ENCODE measurements at places on chromosomes 12 and 14.

DNA sequence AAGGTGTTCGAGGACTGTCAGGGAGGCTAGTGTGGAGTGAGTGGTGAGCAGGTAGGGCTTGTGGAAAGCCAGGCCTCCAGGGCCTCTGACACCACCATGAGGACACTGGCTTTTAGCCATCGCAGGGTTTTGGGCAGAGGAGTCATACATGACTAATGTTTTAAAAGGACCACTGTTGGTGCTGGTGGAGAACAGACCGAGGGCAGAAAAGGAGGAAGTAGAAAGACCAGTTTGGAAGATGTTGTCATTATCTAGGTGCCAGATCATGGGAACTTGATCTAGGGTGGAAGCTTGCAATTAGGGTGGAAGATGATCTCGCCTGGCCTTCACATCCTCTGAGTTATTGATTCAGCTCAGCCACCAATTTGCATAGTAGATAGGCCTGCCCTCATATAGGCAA lies 144.2 kb downstream of the C12orf75 start:
- peak; percentile 39 for DNase-seq

DNA sequence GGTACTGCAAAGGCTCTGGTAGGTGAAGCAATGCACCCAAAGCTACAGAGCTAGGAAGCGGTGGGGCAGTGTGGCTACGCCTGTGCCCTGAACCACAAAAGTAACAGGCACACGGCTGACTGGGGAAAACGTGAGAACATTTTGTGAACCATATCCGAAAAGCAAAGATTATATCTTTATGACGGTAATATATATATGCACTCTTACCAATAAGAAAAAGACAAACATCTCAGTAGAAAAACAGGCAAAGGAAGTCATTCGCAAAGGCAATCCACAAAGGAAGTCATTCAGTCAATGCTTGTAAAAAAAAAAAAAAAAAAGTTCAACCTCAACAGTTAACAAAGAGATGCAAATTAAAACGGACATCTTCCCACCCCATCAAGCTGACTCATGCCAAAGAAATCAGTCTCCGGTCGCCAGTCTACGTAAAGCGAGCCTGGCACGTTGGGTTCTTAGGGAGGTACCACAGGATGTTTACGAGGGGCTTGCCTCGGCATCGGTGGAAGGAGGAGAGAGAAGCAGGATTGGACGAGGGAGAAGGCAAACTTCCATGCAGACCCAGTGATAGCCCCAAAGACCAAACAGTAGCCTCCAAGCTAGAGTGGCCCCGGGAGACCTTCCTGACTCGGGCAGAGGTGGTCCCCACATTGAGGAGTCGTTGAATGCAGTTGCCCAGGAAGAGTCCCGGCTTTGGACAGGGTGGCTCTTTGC lies 39.4 kb upstream of the PPP2R5C start:
- DNase-seq, result no peak

DNA sequence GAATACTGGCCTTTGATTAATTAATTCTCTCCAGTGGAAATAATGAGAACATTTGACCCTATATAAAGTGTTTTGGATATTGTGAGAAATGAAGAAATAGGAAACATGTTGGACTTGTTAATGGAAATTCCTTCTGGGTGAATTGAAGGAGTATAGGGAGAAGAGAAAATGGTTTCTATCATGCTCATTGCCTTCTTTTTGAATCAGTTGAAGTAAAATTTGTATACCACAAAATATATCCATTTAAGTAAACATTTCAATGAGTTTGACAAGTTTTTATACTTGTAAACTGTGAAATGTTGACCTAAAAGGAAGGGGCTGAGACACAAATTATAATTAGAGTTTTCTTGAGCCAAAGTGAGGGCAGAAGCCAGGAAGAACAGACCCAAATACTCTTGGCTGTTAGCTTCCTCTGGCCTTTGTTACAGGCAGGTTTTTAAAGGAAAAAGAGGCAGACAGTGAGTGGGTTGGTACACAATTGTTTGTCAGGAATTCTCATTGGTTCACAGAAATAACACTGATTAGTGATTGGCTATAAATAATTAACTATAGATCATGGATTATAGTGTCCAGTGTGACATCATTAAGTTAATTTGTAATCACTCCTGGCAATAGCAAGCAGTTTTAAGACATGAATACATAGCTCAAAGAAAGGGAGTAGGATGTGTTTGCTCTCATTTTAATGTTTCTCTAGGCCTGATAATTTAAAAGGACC lies 826 bp downstream of the ZNF705A start:
- DNase-seq, result no peak

- DNase-seq, result no peak
Measured at GRCh38 chr12:20188930-20189653, 179.2 kb upstream of the PDE3A start.

GRCh38 chr12:95763809-95764253 lies 26.7 kb downstream of the NTN4 start:
- peak; percentile 59 for DNase-seq

- no peak for DNase-seq
Measured at GRCh38 chr12:68089101-68089500, 70.4 kb downstream of the IFNG start.

GRCh38 chr12:132398386-132398991 lies 69.1 kb upstream of the GALNT9 start:
- DNase-seq, result peak; percentile 46

DNA sequence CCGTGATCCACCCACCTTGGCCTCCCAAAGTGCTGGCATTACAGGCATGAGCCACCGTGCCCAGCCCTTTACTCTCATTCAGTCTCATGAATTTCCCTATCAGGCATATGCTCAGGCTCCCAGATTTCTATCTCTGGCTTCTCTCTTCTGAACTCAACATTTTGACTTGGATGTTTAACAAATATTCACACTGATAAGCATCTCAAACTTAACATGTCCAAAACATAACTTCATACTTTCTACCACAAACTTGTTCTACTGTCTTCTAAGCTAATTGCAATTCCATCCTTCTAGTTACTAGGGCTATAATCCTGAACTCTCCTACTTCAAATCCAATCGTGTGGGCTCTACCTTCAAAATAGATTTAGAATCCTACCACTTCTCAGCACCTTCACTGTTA lies 73.9 kb upstream of the PAWR start:
- DNase-seq, result no peak

GRCh38 chr14:33057585-33057984 lies 118.9 kb downstream of the NPAS3 start:
- DNase-seq, result peak; percentile 51

GRCh38 chr12:131196220-131196619 lies 242.5 kb downstream of the ADGRD1 start:
- DNase-seq, result no peak

GRCh38 chr12:81303935-81304334 lies 226.1 kb downstream of the ACSS3 start:
- no peak for DNase-seq

DNA sequence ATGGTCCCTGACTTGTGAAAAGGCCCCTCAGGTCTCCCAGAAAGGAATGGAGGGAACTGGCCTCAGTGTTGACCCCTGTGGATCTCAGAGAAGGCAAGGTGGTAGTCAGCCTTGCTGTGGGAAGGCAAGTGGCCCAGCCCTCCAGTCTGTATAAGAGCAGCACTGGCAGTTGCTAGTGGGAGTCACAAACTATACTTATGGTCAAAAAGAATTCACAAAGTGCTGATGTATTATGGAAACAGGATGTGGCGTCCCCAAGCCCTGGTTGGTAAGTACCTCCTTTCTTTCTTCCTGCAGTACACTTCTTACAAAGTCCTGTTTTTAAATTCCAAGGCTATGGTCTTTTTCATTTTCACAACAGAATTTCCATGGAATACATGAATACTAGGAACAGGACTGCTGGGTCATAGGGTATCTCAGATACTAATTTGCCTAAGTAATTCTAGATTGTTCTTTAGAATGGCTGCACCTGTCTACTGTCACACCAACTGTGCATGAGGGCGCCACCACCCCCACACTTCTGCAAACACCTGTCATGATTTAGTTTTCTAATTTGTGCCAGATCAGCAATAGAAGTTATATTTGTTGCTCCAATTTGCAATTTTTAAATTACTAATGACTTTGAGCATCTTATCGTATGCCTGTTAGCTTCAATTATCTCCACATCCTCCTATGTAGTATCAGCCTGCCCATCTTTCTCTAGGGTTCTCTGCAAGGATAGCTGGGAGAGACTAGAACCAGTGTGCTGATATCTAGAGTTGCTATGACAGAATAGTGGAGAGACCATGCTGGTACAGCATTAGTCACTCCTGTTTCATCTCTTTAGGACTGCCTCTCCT lies 40.7 kb upstream of the TMEM263 start:
- DNase-seq, result no peak

GRCh38 chr12:15256761-15257160 lies 35.5 kb upstream of the RERG start:
- no peak for DNase-seq

GRCh38 chr12:43942379-43942778 lies 106.5 kb downstream of the TMEM117 start:
- no peak for DNase-seq
